ENCODE measurements at places on chromosomes 2 and 18.

GRCh38 chr18:21194871-21195771 is 46.9 kb upstream of the GREB1L start:
- no peak for DNase-seq

DNA sequence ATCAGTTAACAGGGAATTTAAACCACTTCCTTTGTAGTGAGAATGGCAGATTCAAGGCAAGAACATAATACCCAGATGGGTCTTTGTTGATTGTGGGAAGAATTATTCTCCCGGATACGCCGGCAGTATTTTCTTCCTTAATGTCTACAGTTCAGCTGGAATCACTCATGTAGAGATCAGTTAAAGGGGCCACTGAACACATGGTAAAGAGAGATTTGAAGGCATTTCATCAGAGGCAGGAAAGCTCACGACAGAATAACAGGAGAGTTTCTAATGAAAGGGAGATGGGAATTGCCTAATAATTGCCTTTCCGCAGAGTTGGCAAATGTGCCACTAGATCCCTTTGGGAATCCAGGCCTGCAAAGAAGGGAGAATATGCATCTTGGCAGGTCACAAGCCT is 327.7 kb upstream of the ZNF804A start:
- no peak for DNase-seq

GRCh38 chr2:138042311-138042710 is 78.0 kb downstream of the HNMT start:
- DNase-seq: no peak

DNA sequence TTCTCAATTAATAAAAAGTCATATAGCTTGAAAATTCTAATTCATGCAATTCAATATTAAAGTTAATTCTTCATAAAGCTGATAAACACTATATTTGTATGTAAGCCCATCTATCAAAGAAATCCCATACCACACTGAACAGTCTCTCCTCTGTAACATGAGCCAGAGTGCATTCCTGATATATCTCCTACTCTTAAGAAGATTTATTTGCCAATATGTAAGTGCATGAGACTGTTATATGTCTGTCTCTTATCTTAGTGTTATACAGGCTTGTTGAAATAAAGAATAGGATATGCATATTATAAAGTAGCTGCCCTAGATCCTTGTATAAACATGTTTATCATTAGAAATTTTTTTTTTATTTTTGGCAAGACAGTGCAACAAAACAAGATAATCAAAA is 40.4 kb upstream of the TTC32 start:
- no peak for DNase-seq

- no peak for DNase-seq
Observed at GRCh38 chr2:224982910-224983711, 59.2 kb downstream of the DOCK10 start.

DNA sequence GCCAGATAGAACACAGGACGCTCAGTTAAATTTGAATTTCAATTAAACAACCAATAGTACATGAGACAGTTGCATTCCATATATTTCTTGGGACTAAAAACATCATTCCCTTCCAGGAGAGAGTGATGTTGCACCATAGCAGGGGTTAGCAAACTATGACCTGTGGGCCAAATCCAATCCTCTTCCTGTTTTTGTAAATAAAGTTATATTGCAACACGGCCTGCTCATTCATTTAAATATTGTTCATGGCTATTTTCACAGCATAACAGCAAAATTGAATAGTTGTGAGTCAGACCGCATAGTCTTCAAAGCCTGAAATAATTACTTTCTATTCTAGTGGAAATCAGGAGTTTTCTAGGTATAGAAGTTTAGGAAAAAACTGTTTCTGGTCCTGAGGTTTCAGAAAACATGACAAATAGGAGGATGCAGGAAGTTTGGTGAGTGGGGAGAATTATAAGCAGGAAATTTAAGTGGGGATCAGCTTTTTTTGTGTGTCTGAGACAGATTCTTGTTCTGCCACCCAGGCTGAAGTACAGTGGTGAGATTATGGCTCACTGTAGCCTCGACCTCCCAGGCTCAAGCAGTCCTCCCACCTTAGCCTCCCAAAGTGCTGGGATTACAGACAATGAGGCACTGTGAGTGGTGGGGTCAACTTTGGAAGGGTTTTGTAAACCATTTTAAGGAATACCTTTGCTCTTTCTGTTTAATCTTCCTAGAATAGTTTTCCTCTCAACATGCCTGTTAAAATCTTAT is 131.5 kb downstream of the SOCS6 start:
- no peak for DNase-seq

GRCh38 chr2:29657674-29658073 is 263.7 kb downstream of the ALK start:
- DNase-seq: no peak

GRCh38 chr2:17592731-17593409 is 52.4 kb downstream of the VSNL1 start:
- no peak for DNase-seq

- peak; percentile 79 for DNase-seq
Observed at GRCh38 chr2:20650877-20651730, at the start of gene HS1BP3. Gene HS1BP3 (minus strand): TSS chr2:20651098. CDS start chr2:20651063, 35 bp downstream.

DNA sequence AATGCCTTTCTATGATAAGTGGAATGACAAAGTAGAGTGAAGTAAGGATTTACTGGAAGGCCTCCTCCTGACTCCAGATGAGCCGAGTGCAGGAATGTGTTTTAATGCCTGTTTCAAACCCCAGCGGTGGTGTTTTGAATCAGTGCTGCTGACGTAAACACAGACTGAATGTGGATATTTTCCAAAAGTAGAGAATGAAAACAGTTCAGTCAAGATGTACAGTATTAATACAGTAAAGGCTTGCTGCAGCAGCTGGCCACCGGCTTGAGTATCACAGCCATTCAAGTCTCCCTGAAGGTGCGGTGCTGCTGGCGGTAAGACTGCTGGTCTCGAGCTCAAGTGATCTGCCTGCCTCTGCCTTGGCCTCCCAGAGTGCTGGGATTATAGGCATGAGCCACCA is 46.7 kb downstream of the ARHGAP28 start:
- DNase-seq: no peak

DNA sequence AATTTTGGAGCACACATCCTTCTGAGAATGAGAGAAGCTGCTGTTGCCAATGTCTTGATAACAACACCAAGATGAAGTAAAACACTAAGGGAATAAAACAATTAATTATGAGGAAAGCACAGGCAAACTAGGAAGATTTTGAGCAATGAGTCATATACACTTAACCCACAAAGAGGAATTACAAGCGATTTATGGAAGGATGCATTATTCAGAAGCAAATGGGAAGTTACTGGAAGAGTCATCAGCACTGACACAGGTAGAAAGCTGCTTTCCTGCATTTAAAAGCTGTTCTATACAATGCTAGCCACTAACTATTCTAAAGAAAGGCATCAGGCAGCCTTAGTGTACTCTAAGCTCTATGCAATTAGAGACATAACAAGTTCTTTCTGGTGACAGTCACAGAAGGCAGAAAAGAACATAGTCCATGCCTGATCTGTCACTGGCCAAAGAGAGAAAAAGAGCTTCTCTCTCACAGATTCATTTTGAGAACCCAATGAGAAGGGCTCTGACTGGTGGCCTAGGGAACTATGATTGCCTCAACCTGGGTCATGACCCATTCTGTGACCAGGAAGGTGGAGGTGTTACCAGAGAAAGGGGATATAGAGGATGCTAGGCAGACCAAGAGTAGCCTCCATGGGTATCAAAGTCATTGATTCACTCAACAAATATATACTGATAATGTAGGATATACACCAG is 45.4 kb downstream of the M1AP start:
- DNase-seq: no peak

DNA sequence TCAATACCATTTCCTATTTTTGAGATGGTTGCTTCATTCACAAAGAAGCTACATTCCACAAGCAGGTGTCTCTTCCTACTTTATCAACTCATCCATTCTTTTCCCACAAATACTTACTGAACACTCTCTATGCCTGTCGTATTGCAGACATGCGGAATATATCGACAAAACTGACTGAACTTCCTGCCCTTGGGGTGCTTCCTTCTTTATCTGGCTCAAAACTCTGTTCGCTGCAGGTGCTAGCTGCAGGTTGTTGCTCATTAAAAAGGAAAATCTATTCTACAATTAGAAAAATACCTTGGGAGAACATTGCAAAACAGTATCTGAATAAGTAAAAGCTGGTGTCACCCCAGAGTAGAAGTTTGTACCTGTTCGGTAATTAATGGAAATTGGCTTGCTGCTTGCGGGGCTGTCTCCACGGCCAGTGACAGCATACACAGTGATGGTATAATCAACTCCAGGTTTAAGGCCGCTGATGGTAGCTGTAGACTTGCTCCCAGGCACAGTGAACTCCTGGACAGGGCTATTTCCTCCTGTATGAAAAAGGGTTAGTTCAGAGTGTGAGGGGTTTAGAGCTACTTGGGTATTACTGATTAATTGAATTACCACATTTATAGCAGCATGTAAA is 52.1 kb downstream of the FN1 start:
- no peak for DNase-seq

- DNase-seq: no peak
Observed at GRCh38 chr2:46225150-46225625, 72.0 kb upstream of the EPAS1 start.

- DNase-seq: no peak
Observed at GRCh38 chr2:32278478-32278853, 762 bp downstream of the YIPF4 start.

DNA sequence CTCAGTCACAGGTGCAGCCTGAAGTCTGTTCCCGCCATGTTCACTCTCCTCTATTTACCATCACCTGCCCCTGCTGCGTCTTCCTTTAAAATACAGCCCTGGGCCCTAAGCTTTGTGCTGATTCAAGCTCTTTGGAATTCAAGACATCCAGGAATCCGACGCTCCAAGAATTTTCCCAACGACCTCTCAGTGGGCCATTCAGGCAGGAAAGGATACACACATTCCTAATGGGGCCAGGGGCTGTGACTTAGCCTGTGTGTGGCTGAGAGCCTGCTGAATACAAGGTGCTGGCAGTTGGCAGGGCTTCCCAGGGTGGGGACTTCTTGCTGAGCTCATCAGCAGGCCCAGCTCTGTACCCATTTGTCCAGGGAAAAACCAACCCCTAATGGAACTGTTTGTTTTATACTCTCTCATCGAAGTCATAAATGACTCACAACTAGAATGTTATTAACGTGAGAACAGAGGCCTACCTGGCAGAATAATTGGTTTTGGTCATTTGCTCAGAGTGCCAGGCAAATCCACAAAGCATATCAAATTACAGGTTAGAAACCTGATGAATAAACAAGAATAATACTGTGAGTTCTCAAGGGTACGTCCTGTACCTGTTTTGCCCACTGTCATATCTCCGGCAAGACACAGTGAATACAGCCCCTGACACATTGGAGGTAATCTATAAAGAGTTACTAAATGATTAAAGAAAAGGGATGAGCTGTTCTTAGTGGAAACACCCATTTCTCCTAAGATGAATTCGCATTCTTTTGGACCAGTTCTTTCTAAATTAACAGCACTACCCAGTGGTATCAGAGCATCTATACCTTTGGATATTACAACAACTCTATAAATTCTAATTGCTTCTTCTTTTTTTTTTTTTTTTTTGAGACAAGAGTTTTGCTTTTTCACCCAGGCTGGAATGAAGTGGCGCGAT is 12.6 kb upstream of the KCMF1 start:
- no peak for DNase-seq

DNA sequence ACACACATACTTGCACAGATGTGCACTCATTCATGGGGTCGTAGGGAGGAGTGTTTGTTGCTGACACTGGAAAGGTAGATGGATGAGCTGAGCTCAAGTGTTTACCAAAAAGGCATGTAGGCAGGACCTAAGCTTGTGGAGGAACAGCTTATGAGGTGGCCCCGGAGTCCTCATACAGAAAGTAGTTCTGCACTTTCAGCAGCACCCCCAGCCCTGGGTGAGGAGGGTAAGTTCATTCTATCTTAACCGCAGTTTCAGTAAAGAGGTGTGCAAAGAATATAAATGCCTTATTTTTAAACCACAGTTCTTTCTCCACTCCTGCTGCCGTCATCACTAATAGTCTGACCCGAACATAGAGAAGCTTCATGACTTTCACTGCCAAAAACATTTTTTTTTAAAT is 31.7 kb upstream of the RNF152 start:
- no peak for DNase-seq

DNA sequence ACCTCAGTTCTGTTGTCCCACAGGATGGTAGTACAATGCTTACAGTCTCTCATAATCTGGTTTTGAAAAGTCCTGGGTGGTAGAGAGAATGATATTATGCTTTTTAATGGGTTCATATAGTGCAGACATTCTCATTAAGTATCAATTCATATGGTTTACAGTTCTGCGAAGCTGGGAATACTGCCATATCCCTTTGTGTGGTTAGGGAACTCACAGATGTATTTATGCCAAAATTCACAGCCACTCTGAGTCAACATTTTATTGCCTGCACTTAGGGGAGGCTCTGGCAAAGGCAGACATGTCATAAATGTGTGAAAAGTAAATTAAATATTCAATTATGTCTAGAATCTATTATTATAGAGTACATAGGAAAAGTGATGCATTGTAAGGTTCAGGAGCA is 808.2 kb downstream of the SUCLG1 start:
- DNase-seq: no peak

- no peak for DNase-seq
Observed at GRCh38 chr2:129741623-129742022, 237.8 kb upstream of the RAB6C start.

- DNase-seq: no peak
Observed at GRCh38 chr18:62196079-62196478, 9.0 kb downstream of the RELCH start.
